Effector memory CD4-positive, alpha-beta T cell (primary cell): ENCODE measurements at places on chromosomes 3 and 15.
A peak's percentile ranks its signal among the peaks of the same experiment; 100 is the strongest.

- DNase-seq = no peak
These were observed 37.2 kb downstream of the AADACL2 start for GRCh38 chr3:151770956-151771355.

DNA sequence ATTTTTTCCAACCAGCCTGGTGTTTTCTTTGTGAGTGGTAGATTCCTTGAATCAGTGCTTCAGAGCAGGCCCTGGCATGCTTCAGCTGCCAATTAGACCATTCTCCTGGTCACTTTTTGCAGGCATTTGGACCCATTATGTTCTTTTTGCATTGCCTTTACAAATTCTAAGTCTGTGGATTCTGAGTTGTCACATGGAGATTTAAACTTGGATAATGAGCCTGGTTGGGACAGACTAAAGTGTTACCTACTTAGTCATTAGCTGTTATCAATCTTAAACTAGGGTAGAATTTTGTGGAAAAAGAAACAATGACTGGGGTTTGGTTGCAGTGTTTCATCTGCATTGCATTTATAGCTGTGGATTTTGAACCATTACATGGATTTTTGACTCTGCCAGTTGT, 40.6 kb downstream of the ARHGEF26 start:
- DNase-seq = no peak

GRCh38 chr3:24683633-24684384, 189.2 kb upstream of the THRB start:
- DNase-seq = no peak

GRCh38 chr3:107382631-107383030, 5.4 kb downstream of the CCDC54 start:
- no peak for DNase-seq

- DNase-seq = no peak
These were observed 124.8 kb downstream of the ATP10A start for GRCh38 chr15:25738171-25738965.

- no peak for DNase-seq
These were observed 267.1 kb upstream of the TPRG1 start for GRCh38 chr3:188904670-188905069.

GRCh38 chr3:17672506-17672905, 69.9 kb downstream of the TBC1D5 start:
- no peak for DNase-seq

GRCh38 chr3:15387171-15387581, 40.2 kb downstream of the METTL6 start:
- DNase-seq = no peak

DNA sequence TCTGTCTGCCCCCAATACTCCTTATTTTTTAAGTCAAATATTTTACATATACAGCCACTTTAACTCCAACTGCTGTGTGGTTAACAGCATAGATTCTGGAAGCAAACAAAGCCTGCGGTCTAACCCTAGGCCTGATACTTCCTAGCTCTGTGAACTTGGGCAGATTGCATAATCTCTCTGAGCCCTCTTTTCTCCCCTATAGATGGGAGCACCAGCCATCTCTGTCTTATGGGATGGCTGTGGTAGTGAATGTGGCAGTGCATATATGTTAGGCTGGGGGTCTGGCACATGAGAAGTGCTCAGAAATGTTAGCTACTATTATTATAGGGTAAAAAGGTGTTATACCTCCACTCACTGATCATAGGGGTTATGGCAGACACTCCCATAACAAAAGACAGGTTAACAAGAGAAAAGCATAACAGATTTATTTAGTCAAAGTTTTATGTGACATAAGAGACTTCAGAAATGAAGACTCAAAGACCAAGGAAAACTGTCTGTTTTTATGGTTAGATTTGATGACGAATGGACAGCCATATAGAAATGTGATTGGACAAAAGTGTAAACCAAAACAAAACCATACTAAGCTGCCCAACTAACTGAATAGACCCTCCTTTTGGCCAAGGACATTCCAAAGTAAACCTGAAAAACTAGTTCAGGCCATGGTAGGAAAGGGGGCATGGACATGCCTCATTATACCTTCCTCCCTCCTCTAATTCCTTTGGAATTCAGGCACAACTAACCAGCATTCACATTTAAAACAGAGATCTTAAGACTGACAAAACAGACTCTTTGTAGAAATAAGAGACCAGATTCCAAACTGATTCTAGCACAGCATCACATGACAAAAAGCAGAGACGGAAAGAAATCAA, 53.9 kb upstream of the DAZL start:
- no peak for DNase-seq

DNA sequence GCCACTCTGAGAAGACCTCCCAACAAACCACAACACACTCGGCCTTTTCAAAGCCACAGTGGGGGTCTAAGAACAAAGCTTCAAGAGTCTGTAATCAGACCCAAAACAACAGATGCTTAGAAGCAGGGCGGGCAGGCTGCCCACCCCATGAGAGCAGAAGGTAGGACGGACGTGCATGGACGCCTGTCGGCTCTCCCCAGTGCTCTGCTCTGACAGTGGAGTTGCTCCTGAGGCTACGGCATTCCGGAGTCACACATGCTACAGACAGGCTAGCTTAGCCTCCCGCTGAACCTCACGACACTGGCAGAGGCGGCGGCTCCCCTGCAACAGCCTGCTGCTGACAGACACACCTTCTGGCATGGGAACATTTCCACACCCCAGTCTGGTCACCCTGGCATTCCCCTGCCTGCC, 33.5 kb downstream of the SLCO2A1 start:
- DNase-seq = no peak

- no peak for DNase-seq
These were observed 186.9 kb downstream of the KLHL25 start for GRCh38 chr15:85607842-85608241.

DNA sequence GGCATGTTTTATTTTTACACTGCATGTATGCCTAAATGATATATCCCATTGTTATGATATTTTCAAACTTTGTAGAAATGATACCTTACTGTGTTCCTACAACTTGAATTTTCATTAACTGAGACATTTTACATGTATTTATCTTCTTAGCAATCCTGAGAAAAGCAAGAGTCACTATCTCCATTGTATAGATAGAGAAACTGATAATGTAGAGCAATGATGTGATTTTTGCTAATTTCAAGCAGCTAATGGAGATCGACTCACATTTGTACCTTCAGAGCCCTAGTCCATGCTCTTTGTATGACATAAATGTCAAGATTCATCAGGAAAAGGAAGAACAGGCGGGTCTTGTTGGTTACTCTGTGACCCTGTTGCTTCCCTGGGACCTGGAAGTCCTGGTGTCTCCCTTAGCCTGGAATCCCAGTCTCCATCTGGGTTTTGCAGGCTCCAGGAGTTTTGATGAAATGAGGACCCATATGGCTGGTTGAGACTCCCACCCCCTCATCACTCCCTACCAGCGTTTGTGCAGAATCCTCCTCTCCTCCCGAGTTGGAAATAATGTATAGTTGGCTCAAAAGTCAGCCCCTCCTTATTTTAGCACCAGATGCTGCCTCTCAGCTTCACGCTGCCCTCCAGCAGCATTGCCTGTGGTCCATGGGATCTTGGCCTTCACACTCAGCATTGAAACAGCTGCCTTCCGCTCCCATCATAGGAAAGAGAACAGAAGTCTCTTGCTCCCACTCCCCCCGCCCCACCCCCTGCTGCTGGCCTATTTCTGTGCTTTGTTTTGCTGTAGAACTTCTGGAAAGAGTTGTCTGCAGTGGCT, 67.1 kb downstream of the APBA2 start:
- DNase-seq = no peak

- DNase-seq = no peak
These were observed 70.1 kb downstream of the UQCC5 start for GRCh38 chr3:52606373-52607085.

DNA sequence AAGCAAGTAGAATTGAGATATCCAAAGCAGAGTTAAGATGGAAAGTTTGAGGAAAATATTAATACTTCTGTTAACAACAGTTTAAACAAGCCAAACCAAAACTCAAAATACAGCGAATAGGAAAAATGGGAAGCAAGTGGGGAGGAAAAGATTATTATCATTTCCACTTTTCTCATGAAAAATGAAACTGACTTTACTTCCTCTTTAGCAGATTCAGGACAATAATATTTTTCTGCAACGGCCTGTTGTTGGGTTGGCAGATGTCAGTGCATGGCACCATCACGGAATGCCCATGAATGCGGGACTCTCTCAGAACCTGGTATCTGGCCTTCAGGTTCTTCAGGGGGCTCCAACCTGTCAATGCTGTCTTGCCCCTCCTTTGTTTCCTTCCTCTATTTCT, 11.1 kb downstream of the ANKUB1 start:
- no peak for DNase-seq

- DNase-seq = no peak
These were observed 374.6 kb downstream of the EPHB1 start for GRCh38 chr3:135169651-135170050.

DNA sequence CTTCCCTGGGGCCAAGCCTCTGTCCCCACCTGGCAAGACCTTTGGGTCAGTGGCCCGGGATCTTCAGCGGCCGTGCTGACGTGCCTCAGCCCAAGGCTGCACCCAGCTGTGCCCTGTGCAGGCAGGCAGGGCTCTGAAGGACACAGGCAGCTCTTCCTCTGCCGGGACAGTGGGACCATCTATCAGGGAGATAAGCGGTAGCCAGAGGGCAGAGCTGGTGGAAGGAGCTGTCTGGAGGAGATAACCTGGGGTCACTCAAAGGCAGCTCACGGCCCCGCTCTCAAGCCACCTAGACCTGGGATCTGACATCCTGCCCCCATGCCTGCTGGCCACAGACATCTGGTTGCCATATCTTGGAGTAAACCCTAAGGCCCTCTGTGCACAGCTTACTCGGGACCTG, 27.3 kb downstream of the DUSP7 start:
- DNase-seq = no peak

DNA sequence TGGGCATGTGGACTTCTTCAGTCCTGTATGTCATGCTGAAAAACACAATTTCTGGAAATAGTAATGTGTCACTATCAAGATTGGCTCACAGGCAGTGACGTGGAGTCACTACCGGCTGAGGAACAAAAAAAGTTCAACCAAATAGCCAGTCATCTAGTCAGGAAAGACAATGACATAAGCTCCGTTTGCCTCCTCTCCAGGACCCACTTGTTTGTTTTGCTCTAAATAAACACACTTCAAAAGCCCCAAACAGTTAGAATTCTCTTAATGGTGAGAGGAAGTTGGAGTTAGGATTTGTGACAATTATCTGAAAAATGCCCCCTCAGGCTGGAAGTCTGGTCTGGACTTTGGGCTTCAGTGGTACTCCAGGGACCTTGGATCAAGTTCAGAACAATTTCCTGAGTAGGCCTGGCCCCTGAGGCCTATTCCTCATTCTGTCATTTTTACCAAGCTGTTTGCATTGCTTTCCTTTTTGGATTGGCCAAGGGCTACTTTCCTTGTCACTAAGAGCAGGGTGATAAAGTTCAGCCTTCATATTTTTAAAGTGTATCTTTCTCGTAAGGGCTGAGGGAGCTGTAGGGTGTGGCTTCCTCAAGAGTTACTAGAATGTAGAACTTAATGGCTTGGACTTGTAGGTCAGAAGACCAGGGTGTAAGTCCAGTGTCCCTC, 98.9 kb downstream of the EOMES start:
- DNase-seq = no peak

GRCh38 chr3:12265508-12265907, 23.4 kb upstream of the PPARG start:
- no peak for DNase-seq

- no peak for DNase-seq
These were observed 27.8 kb downstream of the SPTSSB start for GRCh38 chr3:161343540-161343939.

DNA sequence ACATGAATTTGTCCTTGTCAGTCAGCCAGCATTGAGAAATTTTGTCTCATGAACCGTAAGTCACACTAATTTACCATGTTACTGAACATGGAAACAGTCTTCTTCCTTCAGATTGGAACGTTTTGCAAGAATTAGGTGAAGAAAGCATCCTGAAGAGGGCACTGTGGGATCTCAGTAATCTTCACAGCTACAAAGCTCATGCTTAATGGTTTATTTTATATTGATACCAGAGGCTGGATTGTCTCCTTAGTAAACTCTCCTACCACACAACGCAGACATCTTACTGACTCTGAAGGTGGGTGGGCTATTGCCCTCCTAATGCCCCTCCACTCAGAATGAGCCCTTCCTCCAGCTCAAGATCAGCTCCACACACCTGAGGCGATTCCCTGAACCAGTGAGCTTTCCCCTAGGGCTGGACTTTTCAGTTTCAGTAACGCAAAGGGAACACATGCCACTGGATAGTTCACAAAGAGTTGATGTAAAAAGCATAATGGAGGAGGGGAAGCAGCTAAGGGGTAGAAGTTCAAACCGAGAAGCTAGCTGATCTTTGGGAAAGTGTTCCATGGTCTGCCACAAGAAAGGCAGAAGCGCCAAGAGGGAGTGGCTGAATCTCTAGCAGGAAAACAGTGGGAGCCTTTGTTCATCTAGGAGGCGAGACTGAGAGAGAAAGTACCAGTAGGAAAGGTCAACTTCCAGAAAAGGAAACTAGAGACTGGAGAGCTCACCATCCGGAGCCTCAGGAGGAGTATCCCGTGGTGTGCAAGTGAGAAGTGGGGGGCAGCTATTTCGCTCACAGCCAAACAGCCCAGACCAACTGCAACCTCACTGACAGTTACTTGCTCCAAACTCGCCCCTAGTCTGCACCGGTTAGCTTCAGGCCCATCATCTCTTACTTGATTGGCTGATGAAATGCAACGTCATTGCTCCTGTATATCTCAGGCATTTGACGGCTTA, at the start of gene SLC9C1:
SLC9C1 (minus strand) TSS at position 849 of the 954 bp plus-strand sequence. CDS start 7,425 bp downstream, outside the sequence.
- peak; percentile 11 for DNase-seq

DNA sequence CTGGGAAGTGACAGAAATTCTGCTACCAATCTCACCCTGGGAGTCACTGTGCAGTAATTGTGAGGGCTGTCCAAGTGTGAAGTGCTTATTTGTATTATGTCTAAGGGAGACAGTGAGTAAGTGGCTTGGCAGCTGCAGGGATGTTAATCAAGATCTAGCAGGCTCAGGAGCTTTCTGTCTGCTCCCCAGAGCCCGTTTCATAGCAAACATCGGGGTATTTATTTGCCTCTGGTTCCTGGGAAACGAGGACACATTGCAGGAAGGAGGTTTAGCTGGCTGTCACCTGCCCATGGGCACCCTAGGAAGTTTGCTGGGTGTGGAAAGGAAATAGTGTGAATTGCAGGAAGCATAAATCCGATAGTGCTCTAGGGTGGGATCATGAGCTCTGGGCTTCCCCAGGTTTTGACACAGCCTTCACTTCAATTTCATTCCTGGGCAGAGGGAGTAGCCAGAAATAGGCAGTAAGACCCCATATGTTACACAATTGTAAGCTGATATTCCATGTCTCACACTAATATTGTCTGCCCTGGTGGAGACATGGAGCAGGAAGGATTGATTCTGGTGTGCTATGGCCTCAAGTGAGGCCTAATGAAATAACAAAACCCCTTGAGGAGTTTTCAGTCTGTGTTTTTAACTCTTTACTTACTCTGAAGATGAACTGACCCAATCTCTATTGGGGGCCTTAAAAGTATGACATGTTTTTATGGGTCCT, 74.1 kb upstream of the MITF start:
- DNase-seq = no peak

GRCh38 chr15:39649757-39650156, 68.9 kb downstream of the THBS1 start:
- no peak for DNase-seq

- peak; percentile 27 for DNase-seq
These were observed 762 bp downstream of the NCK1 start for GRCh38 chr3:136862617-136863322.
